Left colon (tissue), 2 donors: ENCODE measurements at places on chromosomes 11 and 22. TPM values are rescaled to one million over a fixed set of nuclear protein-coding genes. Genes with fewer than 3 reads are reported as not detected.

DNA sequence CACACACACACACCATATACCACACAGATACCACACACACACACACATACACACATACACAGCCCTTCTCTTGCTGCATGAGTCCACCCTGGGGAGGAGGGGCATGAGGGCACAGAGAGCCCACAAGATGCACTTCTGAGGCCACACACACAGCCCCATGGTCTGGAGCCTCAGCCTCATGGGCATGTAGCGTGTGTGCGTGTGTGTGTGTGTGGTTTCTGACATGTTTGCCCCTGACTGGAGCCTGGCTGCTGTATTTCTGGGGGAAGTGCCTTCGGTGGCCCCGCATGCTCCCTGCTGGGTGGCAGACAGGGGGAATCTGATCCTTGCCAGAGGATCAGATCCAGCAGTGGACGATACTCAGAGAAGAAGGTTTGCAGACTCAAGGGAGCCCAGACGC is 97.0 kb upstream of the PRR5 start:
- no peak for DNase-seq

The PANX3 gene
- not detected for total RNA-seq

- DNase-seq = no peak
Measured at GRCh38 chr11:47672283-47672730, 29.9 kb upstream of the MTCH2 start.

- no peak for DNase-seq
Measured at GRCh38 chr22:40433416-40434090, 63.2 kb downstream of the SGSM3 start.

The RAB36 gene
- total RNA-seq = 1.2 TPM

The SLC16A8 gene
- not detected for total RNA-seq

The SYCE3 gene
- total RNA-seq = not detected
